ENCODE measurements at places on chromosomes 3 and 15.

GRCh38 chr3:123766193-123767008 is 117.7 kb downstream of the MYLK start:
- DNase-seq, result no peak

- no peak for DNase-seq
Measured at GRCh38 chr3:139227165-139227564, 116.7 kb upstream of the MRPS22 start.

DNA sequence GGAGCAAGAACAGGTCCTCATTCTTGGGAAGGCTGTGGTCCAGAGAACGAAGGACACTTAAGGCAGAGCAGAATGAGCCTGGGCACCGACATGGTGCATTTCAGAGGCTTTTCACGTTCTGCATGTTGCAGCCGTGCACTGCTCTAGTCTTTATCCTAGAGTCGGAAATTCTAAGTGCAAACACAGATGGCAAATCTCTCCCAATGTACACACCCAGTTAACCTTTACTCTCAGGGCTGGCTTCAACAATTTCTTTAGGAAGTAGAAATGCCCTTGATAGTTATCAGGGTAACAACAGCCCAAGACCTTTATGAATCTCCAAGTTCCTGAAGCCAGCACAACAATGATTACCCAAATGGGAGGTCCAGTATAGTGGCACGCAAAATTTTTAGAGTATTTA is 39.1 kb upstream of the LRTM1 start:
- DNase-seq, result no peak

- no peak for DNase-seq
Measured at GRCh38 chr15:34657469-34658127, 74.1 kb upstream of the GOLGA8B start.

Measured in cortex of kidney (tissue), 1 donor.